NB4 (cell line): ENCODE measurements at places on chromosomes 5 and 9.
A peak's percentile ranks its signal among the peaks of the same experiment; 100 is the strongest.

GRCh38 chr5:10577371-10578292 lies 13.8 kb downstream of the ANKRD33B start:
- no peak for DNase-seq

DNA sequence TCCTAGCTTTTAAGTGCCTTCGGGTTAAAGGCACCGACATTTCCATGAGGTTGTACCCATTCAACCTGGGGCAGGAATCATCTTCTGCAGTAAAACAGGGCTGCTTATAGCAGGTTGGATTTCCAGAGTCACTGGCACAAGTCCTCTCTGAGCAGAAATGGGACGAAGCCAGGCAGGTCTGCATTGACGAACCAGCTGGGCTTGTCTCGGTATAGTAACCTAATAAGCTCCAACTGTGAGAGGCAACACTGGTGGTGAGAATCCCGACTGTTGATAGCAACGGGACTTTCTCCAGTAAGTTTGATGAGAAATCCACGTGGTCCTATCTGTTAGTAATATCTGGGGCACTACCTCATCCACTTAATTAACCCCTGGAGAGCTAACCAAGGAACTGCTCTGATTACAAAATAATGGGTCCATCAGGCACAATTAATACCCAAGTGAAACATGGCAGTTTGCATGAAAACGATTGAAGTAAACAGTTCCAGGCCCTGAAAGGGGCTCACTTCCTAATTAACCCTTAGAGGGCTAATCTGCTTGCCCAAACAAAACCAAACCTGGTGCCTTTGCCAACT lies 491.0 kb upstream of the C9orf72 start:
- DNase-seq: no peak

DNA sequence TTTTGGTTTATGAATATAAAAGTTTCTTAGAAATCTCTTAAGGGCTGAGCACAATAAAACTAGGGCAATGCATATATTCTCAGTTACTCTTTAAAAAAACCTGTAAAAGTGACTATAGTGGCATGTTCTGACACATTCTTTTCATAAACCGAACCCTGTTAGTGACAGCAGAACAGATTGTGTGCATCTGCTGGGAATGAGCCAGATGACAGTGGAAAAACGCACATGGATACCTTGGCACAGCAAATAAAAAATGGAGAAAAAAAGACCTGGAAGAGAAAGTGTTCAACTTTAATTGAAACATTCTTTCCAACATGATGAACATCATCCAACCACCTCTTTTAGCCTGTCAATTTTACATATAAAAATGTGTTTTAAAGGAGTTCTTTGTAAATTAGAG lies 12.7 kb downstream of the MEF2C start:
- no peak for DNase-seq

- peak; percentile 94 for DNase-seq
These were observed 55.9 kb upstream of the STXBP1 start for GRCh38 chr9:127555840-127556820.

DNA sequence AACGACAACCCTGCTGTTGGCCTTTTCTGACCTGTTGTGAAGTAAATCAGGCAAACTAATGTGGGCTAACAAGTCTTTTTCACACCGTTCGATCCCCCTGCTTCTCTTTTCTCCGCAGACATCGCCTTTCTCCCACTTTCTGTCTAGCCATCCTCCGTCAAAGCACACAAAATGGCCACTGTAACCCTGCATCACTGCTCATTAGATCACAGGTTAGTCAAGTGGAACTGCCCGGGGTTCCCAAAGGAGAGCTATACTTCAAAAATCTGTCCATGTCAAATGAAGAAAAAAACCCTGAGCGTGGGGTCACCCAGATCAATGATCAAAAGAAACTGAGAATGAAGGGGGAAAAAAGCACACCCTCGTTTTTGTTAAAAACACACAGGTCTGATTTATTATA lies 212.1 kb downstream of the ARL15 start:
- DNase-seq: no peak

- no peak for DNase-seq
These were observed 220.0 kb downstream of the MARCHF11 start for GRCh38 chr5:15959370-15960164.

- no peak for DNase-seq
These were observed 2.7 kb upstream of the ITK start for GRCh38 chr5:157177953-157178352.

- peak; percentile 98 for DNase-seq
These were observed 55.2 kb upstream of the NEK6 start for GRCh38 chr9:124202447-124202971.

GRCh38 chr9:81380504-81381359 lies 308.6 kb downstream of the TLE1 start:
- DNase-seq: no peak

GRCh38 chr9:4805191-4805918 lies 12.6 kb downstream of the RCL1 start:
- no peak for DNase-seq

- DNase-seq: peak; percentile 68
These were observed 5.0 kb downstream of the RELL2 start for GRCh38 chr5:141641634-141642267.

DNA sequence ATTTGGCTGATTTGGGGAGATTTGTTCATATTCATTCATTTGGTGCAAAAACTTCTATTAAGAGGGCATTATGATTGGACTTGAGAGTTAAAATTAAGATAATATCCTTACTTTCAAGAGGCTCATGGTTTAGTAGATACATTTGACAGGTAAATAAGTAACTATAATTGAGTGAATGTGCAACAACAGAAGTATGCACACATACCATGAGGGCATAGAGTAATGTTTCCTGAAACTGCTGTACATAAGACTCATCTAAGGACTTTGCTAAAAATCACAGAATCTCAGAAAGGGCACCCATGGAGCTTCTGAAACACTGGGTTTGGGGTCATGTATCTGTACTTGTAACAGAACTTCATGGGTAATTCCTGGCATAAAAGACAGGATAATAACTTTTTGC lies 70.1 kb upstream of the PPP2R2B start:
- DNase-seq: no peak

DNA sequence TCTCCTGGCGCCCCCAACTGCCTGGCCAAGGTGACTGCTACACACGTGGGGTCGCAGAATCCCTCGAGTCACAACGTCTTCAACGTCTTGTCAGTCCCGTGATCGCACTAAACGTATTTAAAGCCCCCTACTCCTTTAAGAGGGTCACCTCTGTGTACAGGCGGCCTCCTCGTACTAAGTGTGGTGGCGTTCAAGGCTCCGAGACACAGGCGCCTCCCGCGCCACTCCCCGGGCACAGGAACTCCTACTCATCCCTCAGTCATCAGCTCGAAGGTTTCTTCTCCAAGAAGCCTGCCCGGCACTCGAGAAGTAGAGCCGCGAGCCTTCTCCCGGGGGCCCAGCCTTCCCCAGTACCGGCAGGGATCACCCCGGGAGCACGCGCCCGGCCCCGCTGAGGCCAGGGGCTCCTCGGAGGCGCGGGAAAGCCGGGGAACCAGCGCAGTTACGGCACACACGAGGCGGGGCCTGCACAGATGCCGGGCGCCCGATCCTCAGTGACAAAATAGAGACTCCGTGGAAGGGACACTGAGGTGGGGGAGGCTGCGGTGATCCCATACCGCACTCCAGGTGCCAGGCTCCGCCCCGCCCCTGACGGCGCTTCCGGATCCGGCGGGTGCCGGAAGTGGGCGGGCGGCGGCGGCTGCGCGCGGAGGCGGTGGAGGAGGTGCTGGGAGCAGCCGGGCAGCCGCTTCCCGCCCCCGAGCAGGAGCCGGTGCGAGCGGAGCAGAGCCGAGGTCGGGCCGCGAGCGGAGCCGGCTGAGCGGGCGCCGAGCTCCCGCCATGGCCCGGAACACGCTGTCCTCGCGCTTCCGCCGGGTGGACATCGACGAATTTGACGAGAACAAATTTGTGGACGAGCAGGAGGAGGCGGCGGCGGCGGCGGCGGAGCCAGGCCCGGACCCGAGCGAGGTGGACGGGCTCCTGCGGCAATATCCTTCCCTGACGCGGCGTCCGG lies 6.9 kb downstream of the ARPC5L start:
- DNase-seq: peak; percentile 94

DNA sequence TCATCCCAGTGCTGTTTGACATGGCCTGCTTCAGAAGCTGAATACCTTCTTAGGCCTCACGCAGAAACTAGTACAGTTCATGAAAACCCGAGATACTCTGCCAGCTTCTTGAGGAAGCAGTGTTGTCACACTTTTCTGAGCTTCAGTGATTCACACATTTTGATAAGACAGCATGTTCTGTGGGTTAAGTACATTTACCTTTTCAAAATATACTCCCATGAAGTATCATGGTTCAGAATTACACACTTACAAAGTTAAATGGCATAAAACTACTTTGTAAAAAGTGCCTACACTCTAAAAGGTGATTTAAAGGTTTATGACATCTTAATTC lies 56.9 kb downstream of the VCAN start:
- no peak for DNase-seq
